ENCODE measurements at places on chromosomes 2 and 18.

GRCh38 chr2:11679486-11680181, 9.6 kb upstream of the NTSR2 start:
- no peak for DNase-seq

GRCh38 chr18:79227621-79228020, 158.4 kb downstream of the ATP9B start:
- DNase-seq = no peak

GRCh38 chr2:23330214-23330613, 54.8 kb upstream of the KLHL29 start:
- DNase-seq = no peak

DNA sequence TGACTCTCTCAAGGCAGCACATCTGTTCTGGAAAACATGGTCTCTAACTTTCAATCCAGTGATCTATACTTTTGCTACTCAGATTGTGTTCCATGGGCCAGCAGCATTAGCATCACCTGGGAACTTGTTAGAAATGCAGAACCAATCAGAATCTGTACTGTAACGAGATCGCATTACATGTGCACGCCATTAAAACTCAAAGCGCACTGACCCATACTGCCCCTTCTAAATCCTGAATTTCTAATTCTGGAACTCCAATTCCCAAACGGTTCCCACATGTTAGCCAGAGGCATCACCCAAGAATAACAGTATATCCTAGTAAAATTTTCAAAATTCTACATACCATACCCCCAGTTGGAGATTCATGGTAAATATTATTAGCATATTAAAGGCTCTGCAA, 10.5 kb upstream of the DCTN1 start:
- no peak for DNase-seq

GRCh38 chr2:25711675-25712354, 38.4 kb upstream of the DTNB start:
- DNase-seq = no peak

- no peak for DNase-seq
These were observed 1018.2 kb upstream of the NXPH2 start for GRCh38 chr2:139798391-139798790.

DNA sequence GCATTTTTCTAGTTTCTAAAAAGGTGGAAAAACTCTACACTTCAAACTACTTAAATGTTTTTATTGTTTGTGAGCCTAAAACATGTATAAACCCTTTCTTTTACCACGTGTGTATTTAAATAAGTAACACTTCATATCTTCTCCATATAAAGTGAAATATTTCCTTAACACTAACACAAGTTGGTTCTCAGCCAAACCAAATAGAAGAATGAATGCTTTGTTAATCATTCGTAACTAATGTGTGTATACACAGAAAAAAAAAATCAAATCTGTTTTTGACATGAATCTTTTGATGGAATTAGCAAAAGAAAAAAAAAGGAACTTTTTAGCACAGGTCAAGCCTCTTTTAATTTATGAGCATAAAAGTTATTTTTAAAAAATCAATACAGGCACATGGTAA, 89.3 kb downstream of the EHBP1 start:
- no peak for DNase-seq

DNA sequence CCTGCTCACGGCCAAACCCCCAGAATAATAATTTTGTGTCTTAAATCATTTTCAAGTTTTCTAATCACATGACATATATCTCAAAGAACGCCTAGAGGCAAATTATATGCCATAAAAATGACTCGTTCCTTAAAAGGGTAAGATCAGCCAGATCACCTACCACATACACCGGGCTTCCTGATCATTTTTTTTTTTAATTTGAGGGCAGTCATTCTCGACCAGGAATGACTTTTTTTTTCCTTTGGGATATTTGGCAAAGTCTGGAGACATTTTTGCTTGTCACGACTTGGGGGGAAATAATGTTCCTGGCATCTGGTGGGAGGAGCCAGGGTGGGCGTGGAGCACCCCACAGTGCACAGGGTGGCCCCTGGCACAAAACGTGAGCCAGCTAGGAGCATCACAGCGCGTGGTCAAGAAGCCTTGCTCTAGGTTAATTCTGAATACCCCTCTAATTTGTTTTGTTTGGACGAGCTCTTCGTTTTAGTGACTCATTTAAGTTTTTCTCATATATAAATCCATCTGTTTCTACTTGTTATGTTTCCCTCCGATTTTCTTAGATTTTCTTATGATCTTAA, 94.9 kb downstream of the TWIST2 start:
- DNase-seq = no peak

DNA sequence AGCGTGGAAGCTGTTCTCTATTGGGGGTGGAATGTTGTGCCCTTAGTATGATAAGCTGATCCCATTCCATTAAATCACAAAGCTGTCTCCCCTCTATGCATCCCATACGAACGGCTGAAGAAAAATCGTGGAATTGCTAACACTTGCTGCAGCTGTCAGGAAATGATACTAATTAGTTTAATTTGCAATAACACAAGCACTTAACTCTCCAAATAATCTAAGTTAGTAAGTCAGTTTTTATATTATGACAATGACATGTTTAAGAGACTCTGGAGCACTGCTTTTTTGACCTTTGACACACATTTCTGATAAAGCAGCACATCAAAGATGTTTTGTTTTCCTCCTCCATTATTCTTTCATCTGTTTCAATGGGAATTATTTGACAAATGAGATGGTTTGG, 123.7 kb upstream of the SATB2 start:
- DNase-seq = no peak

DNA sequence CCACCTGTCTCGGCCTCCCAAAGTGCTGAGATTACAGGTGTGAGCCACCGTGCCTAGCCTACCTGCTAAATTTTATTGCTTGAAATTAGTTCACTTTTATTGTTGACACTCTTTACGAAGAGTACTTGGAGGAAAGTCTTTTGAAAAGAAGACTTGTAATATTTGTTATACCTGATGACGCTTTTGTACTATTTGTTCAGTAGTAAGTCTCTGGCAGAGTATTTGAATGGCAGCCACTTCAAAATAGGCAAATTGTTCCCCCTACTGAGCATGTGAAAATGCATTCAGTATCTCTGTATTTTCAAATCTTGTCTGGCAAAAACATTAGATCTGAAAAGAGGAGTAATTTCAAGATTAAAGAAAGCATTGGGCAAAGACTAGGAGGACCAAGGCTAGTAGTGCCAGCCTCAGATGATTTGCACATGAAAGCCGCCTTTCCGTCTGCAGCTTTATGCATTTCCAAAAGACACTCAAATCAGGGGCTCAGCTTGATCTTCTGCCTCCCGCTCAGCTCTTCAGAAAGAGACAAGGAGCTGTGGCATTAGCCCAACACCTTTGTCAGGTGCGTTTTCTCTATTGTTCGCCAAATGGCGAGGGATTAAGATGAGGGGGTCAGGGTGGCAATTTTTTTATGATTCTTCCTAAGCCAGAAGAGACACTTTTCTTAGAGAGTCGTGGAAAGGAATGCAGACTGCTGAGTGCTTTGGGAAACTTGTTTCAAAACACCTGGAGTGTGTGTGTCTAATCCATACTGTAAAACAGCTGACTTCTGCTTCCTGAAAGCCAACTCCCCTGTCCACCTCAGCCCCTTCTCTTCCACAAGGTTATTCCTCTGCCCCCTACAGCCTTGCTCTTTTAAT, 18.8 kb upstream of the FOXI3 start:
- no peak for DNase-seq

GRCh38 chr18:62109676-62110075, 77.2 kb downstream of the PIGN start:
- DNase-seq = no peak

- DNase-seq = no peak
These were observed 17.9 kb downstream of the RAB12 start for GRCh38 chr18:8627107-8627472.

DNA sequence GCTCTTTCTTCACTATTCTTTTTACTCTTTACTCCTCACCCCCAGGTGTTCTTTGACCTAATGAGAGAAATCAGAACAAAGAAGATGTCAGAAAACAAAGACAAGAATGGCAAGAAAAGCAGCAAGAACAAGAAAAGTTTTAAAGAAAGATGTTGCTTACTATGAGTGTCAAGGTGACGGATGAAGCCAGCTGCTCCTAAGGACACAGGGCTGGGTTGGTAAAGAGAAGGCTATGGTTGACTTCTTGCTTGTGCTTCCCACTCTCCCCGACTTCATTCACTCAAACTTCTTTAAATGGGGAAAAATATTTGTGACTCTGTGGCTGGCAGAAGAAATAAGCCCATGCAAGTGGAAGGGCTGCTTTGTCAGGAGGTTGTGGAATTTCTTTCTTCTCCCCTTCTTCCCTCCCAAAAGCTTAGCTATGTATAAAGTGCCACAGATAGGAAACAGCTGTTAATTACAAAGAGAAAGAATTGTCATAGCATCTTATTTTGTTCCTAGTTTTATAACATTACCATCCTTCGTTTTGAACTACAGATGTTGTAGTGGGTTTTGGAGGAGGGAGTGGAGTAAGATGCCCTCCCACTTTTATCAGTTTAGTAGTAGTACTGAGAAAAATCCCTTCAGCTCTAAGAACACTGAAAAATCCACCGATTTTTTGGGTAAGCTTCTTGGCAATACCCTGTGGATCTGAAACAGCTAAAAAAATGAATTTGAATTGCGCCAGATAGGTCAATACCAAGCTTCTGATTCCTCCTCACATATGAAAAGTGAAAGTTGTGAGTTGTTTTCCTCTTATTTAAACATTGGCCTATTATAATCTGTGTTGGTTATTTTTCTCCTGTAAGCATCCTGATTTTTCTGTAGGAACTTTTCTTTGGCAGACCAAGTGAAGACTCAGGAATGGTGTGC, 40.7 kb downstream of the RALB start:
- no peak for DNase-seq

- no peak for DNase-seq
These were observed 93.9 kb upstream of the RMDN2 start for GRCh38 chr2:37831081-37831780.

DNA sequence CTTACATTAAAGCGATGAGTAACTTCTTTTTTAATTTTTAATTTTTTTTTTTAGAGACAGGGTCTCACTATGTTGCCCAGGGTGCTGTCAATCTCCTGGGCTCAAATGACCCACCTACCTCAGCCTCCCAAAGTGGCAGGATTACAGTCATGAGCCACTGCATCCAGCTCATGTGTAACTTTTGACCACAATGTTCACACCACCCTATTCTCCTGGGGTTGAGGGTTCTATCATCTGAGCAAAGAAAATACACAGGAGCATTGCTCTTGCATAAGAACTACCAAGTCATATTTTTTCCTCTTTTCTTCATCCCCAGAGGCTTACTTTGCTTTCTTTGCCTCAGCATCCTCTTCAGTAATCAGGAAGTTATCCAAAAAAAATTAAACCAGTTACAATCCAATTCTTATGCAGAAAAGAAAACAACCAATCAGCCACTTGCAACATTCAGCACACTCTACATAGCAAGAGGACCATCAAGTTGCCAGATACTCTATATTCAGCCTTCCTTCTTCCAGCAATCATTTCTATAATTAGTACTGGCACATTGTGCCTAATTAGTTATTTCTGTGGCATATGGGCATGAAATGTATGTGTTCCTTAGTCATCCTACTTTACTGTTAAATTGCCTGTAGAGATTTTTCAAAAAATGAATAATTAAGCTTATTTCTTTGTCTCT, 345.6 kb downstream of the AKAIN1 start:
- no peak for DNase-seq

- DNase-seq = no peak
These were observed 65.9 kb upstream of the SH3RF3 start for GRCh38 chr2:109062859-109063700.

DNA sequence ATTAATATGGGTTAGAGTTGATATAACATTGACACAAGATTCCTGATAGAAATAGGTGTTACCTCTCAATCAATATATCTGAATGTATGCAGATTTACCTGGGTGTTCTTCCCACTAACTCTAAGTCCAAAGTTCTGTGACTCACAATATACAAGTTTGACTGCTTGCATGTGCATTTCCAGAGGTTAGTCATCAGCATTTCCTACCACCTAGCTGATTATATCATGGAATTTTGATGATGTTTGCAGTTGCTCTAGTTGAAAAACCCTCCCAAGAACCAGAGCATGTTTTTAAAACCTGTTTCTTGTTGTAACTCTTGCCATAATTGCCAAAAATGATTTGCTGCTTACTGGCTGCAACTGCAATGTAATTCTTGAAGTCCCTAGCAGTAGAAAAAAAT, 15.0 kb upstream of the DSG1 start:
- no peak for DNase-seq

DNA sequence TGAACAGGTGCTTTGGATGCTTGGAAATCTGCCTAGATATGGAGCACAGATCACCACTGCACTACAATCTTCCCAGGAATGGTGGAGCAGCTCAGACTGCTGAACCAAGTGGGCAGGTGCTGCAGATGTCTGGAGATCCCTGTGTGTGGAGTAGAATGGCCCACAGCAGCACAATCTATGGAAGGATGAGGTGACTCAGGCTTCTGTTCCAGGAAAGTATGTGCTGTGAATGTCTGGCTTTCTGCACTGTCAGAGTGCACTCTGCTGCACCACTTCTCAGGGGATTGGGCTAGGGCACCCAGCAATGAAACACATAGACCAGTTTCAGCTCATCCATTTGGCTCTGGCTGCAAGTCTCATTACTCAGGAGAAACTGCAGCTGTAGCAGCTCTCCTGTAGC, 865.4 kb upstream of the NXPH2 start:
- no peak for DNase-seq

- DNase-seq = no peak
These were observed 489.3 kb downstream of the ZNF516 start for GRCh38 chr18:76005632-76006208.

- no peak for DNase-seq
These were observed 46.7 kb upstream of the STK17B start for GRCh38 chr2:196218106-196218505.

- DNase-seq = no peak
These were observed 3.8 kb downstream of the TTC39C start for GRCh38 chr18:24018299-24018886.

- no peak for DNase-seq
These were observed 48.1 kb downstream of the CYTIP start for GRCh38 chr2:157395811-157396210.
